ENCODE measurements at places on chromosomes 12 and 14. TPM values are rescaled to one million over a fixed set of nuclear protein-coding genes. Genes with fewer than 3 reads are reported as not detected.

The ASCL1 gene
- not detected for total RNA-seq

DNA sequence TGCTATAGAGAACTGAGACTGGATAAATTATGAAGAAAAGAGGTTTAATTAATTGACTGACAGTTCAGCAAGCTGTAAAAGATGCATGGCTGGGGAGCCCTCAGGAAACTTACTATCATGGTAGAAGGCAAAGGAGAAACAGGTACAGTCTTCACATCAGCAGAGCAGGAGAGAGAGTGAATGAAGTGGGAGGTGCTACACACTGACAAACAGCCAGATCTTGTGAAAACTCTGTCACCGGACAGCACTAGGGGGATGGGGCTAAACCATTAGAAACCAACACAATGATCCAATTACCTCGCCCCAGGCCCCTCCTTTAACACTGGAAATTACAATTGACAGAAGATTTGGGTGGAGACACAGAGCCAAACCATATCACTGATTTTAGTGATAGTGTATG is 682.4 kb downstream of the SLC16A7 start:
- H3K4me3 ChIP-seq, result no peak overlapping the region
- no peak for DNase-seq
- H3K36me3 ChIP-seq, result no peaks in the 10 kb centered on the region
- no peaks in the 10 kb centered on the region for H3K27me3 ChIP-seq
- no peaks in the 10 kb centered on the region for H3K4me1 ChIP-seq

GRCh38 chr14:33454707-33455106 is 496.2 kb downstream of the EGLN3 start:
- H3K4me1 ChIP-seq, result no peaks in the 10 kb centered on the region
- H3K36me3 ChIP-seq, result no peaks in the 10 kb centered on the region
- no peaks in the 10 kb centered on the region for H3K27me3 ChIP-seq
- no peak for DNase-seq
- H3K4me3 ChIP-seq, result no peak overlapping the region

GRCh38 chr12:76764856-76765255 is 941 bp downstream of the ZDHHC17 start:
- no peak for DNase-seq
- peak overlapping the region; percentile 94 for H3K27ac ChIP-seq
- H3K4me1 ChIP-seq, result no peaks in the 10 kb centered on the region

The SLCO1C1 gene
- 7.1 TPM for total RNA-seq

DNA sequence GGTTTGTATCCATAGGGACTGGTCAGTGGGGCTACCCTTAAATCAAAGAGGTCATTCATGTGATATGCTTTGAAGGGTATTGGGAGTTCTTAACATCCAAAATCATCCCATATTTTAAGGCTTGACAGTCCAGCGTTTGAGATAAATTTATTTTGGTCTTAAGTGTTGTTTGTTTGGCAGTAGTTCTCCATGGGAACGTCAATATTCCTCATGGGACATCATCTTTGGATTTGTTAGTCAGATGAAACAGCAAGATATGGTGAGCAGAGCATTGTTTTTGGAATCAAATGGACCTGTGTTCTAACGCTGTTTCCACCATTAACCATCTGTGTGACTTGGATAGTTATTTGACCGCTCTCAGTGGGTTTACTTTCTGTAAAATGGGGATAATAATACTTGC is 45.9 kb upstream of the GSG1 start:
- H3K27ac ChIP-seq, result no peak overlapping the region
- no peaks in the 10 kb centered on the region for H3K4me1 ChIP-seq
- H3K4me3 ChIP-seq, result no peak overlapping the region
- no peaks in the 10 kb centered on the region for H3K27me3 ChIP-seq

All from tibial nerve (tissue), 4 donors.